Stimulated activated CD8-positive, alpha-beta memory T cell treated with anti-CD3 and anti-CD28 coated beads, Interleukin-12 subunit alpha, Interleukin-12 subunit beta, amount 100 ng/mL, for 1 hour (primary cell): ENCODE measurements at places on chromosomes 13 and 19.

GRCh38 chr13:113592571-113592970 lies 8.0 kb downstream of the TFDP1 start:
- DNase-seq: no peak

- DNase-seq: no peak
Observed at GRCh38 chr19:4256563-4256962, 9.7 kb downstream of the YJU2 start.

- DNase-seq: no peak
Observed at GRCh38 chr19:6250024-6250615, 29.7 kb downstream of the MLLT1 start.

DNA sequence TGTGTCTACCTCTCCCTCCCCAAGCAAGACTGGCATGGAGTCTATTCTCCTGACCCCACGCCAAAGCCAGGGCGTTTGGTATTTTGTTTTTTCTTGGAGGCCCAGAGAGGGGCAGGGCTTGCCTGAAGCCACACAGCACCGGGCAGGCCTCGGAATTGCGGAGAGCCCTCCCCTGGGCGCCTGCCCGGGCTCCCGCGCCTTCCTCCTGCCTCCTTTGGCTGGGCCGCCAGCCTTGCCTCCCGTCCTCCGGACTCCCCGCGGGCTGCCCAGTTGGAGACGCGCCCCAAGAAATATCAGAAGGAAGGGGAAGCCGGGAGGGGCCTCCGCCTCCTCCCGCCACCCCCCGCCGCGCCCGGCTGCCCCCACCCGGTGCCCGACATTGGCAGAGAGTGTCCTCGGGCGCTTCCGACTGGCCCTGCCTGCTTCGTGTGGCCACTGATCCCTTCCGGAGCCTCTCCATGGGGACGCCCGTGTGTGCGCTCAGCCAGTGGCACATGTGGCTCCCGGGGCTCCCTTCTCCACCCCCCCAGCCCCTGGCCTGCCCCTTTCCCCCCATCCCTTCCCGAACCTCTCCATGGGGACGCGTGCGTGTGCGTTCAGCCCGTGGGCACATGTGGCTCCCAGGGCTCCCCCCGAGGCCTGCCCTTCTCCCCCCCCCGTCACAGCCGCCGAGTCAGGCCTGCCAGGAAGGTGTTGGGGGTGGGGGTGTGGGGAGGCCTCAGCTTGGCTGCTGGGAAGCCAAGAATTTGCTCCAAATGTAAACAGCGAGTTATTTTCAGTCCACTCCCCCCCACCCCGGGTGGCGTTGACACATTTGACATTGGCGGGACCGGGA lies 37.3 kb downstream of the NFIC start:
- DNase-seq: no peak

DNA sequence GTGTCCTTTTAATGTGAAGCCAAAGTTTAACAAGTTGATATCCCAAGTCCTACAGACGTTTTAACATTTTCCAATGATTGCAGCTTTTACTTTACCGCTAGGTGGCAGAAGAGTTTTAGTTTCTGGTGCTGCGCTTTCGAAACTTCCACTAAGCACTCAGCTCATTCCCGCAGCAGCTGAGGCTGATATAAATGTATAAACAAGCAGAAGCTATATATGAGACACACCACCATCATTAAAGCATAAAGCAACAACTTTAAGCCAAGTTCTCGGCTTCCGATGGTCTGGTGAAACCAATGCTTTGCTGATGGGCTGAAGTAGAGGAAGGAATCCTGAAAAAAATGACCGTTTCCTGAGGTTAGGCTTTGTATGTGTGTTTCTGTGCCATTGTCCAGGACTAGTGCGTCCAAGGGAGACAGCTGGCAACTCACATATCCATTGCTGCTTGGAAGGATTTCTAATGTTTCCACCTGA lies 753.9 kb downstream of the OLFM4 start:
- DNase-seq: no peak
